Subcutaneous adipose tissue (tissue), 4 donors: ENCODE measurements at places on chromosomes 7 and 10. TPM values are rescaled to one million over a fixed set of nuclear protein-coding genes. Genes with fewer than 3 reads are reported as not detected.

Gene HGF
- 20.6 TPM for total RNA-seq

Gene UNCX
- not detected for total RNA-seq

Gene GLCCI1
- total RNA-seq = 20.7 TPM

Gene KLF14
- total RNA-seq = 0.51 TPM

Gene PON3
- total RNA-seq = 4.3 TPM

Gene EBLN1
- not detected for total RNA-seq

Gene MYL10
- total RNA-seq = not detected

Gene LRRTM3
- total RNA-seq = not detected

Gene ATOH7
- total RNA-seq = not detected

Gene SPDYE2B
- total RNA-seq = not detected

Gene SLC13A1
- total RNA-seq = not detected

Gene MEIG1
- not detected for total RNA-seq

Gene MBLAC1
- 2.6 TPM for total RNA-seq

Gene LIPF
- total RNA-seq = 0.34 TPM

Gene GATA3
- 8.3 TPM for total RNA-seq

Gene CH25H
- not detected for total RNA-seq

Gene CCL26
- not detected for total RNA-seq

Gene ENO4
- 0.38 TPM for total RNA-seq

Gene IFIT1
- 19.5 TPM for total RNA-seq

Gene CLRN3
- total RNA-seq = not detected

Gene OSBPL3
- total RNA-seq = 10.4 TPM

Gene EIF4H
- total RNA-seq = 196 TPM
